ENCODE measurements at places on chromosomes 5 and 9.

- no peak for DNase-seq
Observed at GRCh38 chr9:8348756-8349155, 549.2 kb upstream of the DMAC1 start.

DNA sequence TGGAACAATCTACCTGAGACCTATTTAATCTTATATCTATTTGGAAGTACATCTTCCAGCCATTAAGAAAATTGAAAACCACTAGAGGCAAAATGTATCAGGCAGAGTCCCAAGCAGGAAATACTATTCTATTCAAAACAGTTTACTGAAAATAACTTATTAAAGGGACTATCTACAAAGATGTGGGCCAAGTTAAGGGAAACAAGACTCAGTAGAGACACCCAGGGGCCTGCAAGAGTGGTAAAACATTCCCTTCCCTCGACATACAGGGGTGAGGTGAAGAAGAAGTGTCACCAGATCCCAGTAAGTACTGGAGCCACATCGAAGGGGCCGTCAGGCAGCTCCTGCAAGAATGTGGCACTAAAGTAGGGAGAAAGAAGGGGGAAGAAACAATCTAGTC is 12.1 kb upstream of the NRG2 start:
- DNase-seq: no peak

DNA sequence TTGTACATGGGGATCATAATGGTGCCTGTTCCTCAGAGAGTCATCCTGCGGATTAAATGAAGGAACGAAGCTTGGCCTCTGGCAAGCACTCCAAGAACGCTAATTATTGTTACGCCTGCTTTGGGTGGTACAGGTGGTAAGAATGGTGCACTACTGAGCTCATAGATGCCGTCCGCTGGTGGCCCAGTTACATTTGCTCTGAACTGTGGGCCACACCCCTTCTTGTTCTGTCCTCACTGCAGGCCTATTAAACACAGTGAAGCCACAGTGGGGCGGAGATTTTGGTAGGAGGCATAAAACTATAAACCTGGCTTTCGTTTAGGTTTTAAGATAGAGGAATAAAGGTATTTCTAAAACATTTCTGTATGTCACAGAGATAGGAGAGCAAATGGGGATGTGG is 40.6 kb upstream of the FER start:
- DNase-seq: no peak

DNA sequence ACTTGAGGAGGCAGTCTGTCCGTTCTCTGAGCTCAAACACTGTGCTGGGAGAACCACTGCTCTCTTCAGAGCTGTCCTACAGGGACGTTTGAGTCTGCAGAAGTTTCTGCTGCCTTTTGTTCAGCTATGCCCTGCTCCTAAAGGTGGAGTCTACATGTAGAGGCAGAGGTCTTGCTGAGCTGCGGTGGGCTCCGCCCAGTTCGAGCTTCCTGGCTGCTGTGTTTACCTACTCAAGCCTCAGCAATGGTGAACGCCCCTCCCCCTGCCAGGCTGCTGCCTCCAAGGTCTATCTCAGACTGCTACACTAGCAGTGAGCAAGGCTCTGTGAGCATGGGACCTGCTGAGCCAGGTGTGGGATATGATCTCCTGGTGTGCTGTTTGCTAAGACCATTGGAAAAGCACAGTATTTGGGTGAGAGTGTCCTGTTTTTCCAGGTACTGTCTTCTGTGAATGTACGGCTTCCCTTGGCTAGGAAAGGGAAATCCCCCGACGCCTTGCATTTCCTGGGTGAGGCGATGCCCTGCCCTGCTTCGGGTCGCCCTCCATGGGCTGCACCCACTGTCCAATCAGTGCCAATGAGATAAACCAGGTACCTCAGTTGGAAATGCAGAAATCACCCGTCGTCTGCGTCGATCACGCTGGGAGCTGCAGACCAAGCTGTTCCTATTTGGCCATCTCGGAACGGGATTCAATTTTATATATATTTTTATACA is 58.5 kb downstream of the CNTRL start:
- DNase-seq: no peak

- no peak for DNase-seq
Observed at GRCh38 chr5:60945813-60946187, 795 bp downstream of the NDUFAF2 start.

DNA sequence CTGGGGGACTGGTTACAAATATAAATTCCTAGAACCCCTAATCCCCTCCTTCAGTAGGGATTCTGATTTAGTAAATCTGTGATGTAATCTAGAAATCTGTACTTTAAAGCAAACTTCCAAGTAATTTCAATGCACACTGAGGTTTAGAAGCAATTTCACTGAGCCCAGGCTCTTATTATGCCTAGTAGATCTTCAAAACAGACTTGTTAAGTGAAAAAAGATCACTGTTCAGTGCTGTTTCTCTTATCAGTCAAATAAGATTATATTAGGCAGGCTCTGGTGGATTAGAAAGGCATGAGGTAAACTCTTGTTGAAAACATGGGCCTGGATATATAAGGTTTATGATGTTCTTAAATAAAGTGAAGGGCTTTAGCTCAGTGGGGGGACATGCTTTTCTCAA is 293.9 kb downstream of the ADGRV1 start:
- no peak for DNase-seq

GRCh38 chr5:107451028-107451427 is 219.7 kb downstream of the EFNA5 start:
- no peak for DNase-seq

DNA sequence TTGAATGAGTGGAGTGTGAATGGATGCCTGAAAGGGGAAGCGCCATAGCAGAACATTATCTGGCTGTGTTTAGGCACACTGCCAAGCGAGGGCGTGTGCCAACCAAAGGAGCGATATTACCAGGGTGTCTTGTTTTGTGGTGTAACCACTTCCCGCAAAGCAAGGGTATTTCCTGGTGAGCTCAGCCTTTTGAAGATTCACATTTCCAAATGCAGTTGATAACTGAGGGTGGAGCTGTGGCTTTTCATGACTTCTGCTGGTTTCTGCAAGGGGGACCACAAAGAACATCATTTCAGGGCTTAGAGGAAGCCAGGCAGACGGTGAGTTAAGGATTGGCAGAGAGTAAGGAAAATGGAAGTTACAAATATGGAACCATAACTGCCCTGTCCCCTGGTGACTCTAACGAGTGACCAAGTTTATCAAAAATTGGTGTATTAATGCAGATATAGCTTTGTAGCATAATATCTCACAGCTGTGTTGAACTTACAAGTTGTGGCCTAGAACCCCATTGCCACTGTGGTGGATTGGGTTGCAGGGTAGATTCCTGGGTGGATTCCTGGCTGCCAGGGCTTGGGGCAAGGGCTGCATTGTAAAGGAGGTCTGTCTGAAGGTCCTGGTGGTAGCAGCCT is 71.4 kb downstream of the RALGPS1 start:
- DNase-seq: no peak

DNA sequence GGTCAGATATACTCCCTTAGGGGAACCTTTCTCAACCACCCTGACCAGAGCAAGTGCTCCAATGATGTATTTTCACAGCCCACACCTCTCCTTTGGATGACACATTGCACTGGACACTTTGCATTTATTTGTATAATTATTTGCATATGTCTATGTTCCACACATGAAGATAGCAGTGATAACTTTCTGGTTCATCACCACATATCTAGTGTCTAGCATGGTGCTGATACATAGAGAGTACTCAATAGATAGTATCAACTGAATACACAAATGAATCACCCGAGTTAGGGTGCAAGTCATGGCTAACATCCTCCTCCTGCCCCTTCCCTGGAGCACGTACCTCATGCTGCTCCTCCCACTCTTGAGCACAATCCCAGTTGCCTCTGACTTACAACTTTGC is 617.6 kb downstream of the EBF1 start:
- DNase-seq: no peak

GRCh38 chr5:132012371-132013005 is 1.0 kb upstream of the ACSL6 start:
- DNase-seq: no peak

- DNase-seq: no peak
Observed at GRCh38 chr5:96509316-96509715, 76.3 kb upstream of the PCSK1 start.

DNA sequence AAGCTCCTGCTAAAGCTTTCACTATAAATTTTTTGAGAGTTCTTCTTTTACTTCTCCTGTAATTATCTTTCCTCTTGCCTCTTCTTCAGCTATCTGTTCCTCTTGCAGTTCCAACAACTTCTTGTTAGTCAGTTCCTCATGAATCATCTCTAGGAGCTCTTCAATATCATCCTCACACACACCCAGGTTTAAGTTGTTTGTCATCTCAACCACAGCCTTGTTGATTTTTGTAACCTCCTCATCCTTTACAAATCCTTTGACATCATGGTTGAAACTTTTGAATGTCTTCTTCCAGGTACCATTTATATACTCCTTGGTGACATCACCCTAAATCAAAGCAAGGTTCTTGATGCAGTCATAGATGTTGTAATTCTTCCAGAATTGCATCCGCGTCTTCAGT is 106.3 kb upstream of the MAMDC2 start:
- DNase-seq: no peak

GRCh38 chr9:72979405-72980100 is 26.7 kb upstream of the ALDH1A1 start:
- no peak for DNase-seq

- DNase-seq: no peak
Observed at GRCh38 chr9:69470186-69470977, 145.4 kb downstream of the ENTREP1 start.

- no peak for DNase-seq
Observed at GRCh38 chr5:541539-542318, 17.5 kb upstream of the SLC9A3 start.

DNA sequence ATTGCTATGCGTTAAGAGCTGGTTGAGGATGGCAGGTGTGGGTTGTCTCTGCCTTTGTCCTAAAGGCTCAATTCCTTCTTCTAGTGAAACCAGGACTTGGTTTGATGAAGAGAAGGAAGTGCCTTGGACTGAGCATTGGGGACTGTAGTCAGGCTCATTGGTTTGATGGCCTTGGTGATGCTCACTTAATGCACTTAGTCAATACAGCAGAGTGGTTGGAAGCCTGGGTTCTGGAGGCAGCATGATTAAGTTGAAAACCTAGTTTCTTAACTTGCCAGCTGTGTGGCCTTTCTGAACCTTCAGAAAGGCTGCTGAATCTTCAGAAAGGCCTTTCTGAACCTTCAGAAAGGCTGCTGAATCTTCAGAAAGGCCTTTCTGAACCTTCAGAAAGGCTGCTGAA is 52.4 kb downstream of the PTTG1 start:
- DNase-seq: no peak

DNA sequence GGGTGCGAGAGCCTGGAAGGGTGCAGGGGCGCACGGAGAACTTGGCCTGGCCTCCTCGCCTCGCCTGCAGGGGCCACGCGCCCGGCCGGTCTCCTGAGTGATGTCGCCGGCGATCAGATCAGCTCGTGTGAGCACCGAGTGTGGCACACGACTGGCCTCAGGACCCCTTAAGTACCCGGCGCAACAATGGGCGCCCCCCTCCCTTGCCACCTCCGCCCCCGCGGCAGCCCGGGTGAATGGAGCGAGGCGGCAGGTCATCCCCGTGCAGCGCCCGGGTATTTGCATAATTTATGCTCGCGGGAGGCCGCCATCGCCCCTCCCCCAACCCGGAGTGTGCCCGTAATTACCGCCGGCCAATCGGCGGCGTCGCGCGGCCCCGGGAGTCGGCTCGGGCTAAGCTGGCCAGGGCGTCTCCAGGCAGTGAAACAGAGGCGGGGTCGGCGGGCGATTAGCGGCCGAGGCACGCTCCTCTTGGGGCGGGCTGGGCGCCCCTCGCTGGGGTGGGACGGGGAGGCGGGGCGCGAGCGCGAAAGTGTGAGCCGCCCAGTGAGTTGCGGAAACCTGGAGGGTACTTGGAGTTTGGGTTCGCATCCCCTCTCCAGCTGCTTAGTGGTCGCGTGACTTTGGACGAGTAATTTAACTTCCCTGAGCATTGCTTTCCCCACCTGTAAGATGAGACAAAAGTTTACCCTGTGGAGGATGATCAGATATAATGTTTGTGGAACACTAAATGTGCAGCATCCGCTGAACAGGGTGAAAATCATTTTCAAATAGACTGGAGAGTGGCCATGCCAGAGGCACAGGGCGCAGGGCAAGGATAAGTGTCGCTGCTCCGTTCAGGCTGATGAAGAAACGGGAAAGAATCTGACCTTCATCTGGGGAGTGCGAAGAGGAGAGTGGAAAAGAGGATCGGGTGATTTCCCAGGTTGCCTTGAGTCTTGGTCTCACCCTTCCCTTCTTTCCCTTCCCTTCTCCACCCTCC is at the start of gene NEUROG1:
TSS of gene NEUROG1 (minus strand) at position 145 of the 982 bp plus-strand sequence. CDS start 274 bp downstream, outside the sequence.
- DNase-seq: no peak

DNA sequence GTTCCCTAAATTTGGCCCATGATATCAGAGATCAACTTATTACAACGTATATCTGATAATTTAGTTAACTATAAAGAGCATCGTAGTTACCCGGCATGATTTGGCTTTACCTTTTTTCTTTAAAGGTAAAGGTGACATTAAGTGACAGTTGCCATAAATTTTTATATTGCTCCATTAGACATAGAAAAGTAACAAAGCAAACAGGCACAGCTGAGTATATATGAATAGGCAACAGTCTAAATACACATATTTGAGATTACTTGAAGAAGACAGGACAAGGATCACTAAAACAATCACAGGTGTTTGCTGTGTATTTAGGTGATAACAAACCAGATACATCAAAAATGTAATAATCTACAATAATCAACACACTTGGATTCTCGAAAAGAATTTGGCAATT is 34.8 kb downstream of the RFX3 start:
- no peak for DNase-seq

GRCh38 chr9:15357050-15357653 is 50.1 kb upstream of the TTC39B start:
- DNase-seq: peak; percentile 43

- no peak for DNase-seq
Observed at GRCh38 chr5:113172231-113172826, 195.7 kb downstream of the DCP2 start.

DNA sequence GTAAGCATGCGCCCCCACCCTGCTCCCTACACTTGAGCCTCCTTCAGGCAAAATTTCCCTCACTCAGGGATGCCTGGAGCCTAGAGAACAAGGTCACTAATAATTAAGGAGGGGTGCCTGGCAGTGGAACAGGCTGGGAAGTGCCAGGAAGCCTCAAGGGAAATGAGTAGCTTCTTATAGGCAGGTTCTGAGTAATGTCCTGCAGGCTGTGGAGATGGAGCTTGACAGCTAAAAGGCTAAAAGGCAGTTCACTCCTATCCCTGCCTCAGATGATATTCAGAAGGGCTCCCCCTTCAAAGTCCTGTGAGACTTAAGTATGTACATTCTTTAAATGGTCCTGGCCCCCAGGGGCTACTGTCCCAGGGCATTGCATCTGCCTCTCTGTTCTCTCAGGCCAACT is 65.5 kb upstream of the SMIM32 start:
- DNase-seq: no peak

- peak; percentile 41 for DNase-seq
Observed at GRCh38 chr5:141326088-141326854, 4.0 kb upstream of the PCDHGA1 start.

- DNase-seq: no peak
Observed at GRCh38 chr5:143426437-143426991, 23.0 kb upstream of the NR3C1 start.

DNA sequence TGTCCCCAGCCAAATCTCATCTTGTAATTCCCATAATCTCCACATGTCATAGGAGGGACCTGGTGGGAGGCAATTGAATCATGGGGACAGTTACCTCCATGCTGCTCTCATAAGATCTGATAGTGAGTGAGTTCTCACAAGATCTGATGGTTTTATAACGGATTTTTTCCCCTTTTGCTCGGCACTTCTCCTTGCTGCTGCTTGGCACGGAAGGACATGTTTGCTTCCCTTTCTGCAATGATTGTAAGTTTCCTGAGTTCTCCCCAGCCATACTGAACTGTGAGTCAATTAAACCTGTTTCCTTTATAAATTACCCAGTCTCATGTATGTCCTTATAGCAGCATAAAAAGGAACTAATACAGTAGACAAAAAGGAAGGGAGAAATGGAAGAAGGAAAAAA is 76.7 kb upstream of the CCNG1 start:
- no peak for DNase-seq

- DNase-seq: no peak
Observed at GRCh38 chr9:75891771-75892215, 1.3 kb downstream of the PCSK5 start.

Data from iPS DF 6.9 (cell line).